ENCODE measurements at places on chromosomes 7 and 10. TPM values are rescaled to one million over a fixed set of nuclear protein-coding genes. Genes with fewer than 3 reads are reported as not detected.

The SPACDR gene
- 1.7 TPM for total RNA-seq

The PNLIPRP1 gene
- not detected for total RNA-seq

DNA sequence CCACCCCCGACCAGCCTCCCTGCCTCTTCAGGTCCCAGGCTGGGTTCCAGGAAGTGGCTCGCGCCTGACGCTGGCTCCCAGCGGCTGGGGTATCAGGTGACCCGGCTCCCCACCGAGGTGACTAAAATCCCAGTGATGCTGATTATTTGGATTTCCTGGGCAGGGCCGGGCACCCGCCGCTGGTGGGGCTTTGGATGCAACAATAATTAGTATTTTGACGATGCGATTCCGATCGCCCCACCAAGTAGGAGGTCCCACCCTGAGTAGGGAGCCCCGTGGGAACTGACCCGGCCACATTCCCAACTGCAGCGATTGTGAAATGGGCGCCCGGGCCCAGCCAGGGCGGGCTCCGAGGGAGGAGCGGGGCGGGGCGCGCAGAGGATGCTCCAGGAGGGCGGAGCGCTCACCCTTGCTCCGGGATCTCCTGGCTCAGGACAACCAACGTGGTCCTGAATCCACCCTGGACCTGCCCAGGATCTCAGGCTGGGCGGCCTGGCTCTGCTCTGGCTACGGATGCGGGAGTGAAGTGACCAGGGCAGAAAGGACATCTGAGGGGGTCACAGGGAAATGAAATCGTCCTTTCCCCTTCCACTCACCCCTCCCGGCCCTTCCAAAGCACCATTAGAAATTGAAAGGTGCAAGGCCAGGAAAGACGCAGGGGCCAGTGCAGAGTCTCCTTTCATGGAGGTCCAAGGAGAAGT, 32.6 kb downstream of the DUSP5 start:
- no peak for DNase-seq

DNA sequence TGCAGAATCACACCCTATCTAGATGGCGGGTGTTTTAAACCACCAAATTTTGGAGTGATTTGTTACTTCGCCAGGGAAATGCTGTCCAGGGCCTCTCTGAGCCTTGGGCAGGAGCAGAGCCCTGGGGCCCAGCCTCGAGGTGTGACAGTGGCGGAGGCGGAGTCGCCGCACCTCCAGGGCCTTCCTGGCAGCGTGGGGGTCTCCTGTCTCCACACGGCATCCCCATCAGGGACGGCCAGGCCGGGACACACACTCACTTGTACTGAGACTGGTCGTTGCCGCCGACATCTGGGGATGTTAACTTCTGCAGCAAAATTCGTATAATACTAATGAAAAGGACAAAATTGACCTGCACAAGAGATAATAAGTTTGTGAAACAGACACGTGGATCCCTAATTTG, 110.7 kb downstream of the VIPR2 start:
- DNase-seq: no peak

DNA sequence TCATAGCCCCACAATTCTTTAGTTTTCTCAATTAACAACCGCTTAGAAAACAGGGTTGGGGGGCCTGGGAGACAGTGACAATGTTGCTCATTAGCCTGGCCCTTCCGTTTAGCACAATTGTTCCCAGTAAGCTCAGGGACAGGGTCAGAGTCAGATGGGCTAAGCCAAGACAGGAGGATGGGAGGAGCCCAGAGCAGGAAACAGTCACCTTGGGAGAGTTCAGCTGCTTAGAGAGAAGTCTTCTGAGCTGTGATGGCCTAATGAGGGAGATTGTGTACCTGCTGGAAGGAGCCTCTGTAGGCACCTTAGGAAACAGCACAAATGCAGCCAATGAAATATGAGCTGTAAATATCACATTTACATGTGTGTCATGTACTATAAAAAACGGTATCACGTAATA, 35.9 kb downstream of the SVOPL start:
- no peak for DNase-seq

The VAX1 gene
- not detected for total RNA-seq

DNA sequence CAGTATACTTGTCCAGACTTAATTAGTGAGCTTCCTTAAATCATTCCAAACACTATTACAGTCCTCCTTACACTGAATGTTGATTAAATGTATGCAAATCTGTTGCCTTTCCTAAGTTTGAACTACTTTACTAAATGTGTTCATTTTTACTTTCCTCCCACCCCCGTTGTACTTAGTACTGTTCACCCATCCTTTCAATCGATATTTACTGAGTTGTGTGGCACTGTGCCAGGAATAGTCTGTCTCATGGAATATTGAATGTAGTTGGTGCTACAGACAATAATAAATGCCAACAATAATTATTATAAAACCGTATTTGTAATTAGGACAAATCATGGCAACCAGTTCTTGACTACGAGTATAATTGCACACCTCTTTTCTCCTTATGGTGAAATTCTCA, 335.7 kb downstream of the GPR37 start:
- no peak for DNase-seq

The ADAP1 gene
- 67.7 TPM for total RNA-seq

- DNase-seq: no peak
Measured at GRCh38 chr7:21641546-21641945, 98.7 kb downstream of the DNAH11 start.

DNA sequence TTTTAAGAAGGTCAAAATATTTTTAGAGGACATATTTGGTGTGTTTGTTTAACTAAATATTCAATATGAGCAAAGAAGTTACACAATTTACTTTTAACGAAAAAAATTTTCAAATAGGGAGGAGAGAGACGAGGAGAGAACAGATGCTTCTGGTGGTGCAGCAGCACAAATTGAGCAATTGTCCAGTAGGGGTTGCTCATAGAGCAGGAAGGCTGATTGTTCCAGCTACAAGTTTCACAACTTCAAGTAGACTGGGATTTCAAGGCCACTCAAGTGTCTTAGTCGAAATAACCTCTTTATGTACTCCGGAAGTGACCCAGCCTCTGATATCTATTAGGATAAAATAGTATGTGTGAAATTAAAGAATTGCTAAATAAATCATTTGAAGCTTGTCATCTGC, 197.9 kb downstream of the HDAC9 start:
- no peak for DNase-seq

The ACSL5 gene
- 53.7 TPM for total RNA-seq

The LIPF gene
- not detected for total RNA-seq

DNA sequence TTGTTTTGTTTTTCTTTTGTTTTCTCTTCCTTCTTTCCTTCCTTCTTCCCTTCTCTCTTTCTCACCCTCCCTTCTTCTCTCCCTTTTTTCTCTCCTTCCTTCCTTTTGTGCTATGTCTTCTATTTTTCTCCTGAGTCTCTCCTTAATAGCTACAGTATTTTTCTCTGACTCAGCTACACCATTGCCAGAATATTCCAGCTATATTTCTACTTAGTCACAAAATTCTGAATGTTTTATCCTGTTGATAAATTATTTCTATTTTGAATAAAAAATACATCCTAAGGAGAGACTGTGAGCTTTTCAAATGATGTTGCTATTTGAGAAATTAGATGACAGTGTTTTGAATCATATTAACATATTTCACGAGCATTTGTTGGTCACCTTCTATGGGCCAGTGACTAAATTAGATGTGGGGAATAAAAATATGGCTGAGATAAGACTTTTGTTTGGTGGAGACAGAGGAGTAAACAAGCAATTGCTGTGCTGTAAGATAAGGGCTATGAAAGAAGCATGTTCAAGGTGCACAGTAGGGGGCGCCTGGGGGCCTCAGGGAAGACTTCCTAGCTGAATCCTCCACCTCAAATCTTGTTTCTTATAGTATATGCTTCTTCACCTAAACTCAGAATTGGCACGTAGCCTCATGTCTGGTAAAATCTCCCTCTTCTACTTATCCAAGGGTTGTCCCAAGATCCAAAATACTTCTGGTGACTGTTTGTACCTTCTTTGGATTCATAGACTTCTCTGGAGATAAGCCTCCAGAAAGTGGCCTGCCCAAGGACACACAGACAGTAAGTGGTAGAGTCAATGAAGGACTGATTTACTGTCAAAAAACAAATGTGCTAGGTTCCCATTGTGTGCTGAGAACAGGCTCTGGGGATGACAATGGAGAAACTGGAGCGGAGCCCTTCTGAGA, 115.5 kb upstream of the CREB5 start:
- peak; percentile 5 for DNase-seq

The UNC5B gene
- total RNA-seq: 0.11 TPM

DNA sequence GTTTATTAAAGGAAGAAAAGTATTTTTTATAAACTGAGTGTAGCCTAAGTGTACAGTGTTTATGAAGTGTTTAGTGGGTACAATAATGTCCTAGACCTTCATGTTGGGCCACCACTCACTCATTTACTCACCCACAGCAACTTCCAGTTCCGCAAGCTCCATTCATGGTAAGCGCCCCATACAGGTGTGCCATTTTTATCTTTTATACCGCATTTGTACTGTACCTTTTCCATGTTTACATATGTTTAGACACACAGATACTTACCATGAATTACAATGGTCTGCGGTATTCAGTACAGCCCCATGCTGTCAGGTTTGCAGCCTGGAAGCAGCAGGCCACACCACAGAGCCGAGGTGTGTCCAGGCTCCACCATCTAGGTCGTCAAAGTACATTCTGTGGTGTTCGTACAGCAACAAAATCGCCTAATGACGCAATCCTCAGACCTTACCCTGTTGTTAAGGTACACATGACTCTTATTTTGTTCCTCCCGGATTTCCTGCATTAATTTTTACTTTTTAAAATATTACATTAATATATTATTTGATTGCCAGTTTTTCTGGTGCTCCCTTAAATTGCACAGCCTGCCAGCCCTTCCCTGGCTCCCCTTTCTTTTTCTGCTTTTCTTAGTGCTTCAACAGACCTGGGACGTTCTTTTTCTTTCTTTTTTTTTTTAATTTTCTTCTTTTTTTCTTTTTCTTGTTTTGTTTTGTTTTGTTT, 881 bp upstream of the SSBP1 start:
- DNase-seq: peak; percentile 34

The HGF gene
- not detected for total RNA-seq

The BTBD16 gene
- total RNA-seq: not detected

The GSAP gene
- total RNA-seq: 2.9 TPM

GRCh38 chr7:137351941-137352340, 8.4 kb upstream of the PTN start:
- DNase-seq: no peak

DNA sequence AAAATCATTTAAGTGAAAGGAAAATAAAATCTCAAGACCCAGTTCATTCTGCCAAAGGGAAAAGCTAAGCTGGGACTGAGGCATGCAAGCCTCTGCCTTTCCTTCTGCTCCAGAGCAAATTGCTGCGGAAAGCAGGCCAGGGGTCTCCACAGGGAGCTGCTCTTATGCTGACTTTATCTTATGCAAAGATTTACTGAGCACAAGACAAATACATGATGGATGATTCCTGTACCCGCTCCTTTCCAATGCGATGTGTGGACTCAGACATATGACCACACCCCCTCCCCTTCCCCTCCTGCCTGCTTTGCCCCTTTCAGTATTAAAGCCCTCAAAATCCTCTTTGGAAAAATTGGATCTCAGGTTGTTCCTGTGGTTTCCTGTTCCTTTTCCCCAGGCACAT, 74.2 kb upstream of the INSIG1 start:
- no peak for DNase-seq

The EPHB6 gene
- 6.0 TPM for total RNA-seq

The DUS4L gene
- 11.6 TPM for total RNA-seq

The LOXL4 gene
- total RNA-seq: not detected

DNA sequence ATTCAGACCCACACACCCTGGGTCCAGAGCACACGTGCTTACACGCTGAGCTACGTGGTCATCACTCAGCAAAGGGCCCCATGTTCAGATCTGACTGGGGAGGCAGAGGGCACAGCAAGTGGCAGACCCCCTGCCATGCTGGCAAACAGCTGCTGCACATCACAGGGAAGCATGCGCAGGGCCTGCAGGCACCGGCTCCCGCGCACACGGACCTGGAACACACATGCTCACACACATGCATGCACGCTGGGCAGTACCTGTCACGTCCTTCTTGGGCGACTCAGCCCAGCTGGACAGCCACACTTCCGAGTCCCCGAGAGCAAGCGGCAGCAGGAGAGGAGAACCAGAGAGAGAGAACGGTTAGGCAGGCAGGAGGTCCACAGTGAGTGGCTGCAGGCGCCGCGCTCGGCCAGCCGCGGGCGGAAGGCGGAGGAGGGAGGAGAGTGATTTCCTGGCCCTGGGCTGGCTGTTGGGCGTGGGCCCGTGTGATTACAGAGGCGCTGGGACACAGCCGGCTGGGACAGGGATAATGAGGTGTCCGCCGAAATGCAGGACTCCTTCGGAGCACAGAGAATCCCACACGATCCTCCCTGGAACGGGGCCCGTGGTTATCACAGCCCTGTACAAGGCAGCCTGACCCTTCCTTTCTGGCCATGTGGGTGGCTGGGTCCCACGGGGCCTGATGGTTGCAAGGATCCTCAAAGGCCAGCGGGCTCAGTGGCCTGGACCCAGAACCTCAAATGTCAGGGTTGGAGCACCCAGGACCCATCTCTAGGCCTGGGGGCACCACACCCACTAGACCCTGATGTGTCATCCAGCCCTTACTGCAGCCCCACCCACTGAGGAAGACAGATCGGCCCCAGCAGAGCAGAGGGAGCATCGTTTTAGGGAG, 175.1 kb downstream of the NEURL1 start:
- DNase-seq: no peak

DNA sequence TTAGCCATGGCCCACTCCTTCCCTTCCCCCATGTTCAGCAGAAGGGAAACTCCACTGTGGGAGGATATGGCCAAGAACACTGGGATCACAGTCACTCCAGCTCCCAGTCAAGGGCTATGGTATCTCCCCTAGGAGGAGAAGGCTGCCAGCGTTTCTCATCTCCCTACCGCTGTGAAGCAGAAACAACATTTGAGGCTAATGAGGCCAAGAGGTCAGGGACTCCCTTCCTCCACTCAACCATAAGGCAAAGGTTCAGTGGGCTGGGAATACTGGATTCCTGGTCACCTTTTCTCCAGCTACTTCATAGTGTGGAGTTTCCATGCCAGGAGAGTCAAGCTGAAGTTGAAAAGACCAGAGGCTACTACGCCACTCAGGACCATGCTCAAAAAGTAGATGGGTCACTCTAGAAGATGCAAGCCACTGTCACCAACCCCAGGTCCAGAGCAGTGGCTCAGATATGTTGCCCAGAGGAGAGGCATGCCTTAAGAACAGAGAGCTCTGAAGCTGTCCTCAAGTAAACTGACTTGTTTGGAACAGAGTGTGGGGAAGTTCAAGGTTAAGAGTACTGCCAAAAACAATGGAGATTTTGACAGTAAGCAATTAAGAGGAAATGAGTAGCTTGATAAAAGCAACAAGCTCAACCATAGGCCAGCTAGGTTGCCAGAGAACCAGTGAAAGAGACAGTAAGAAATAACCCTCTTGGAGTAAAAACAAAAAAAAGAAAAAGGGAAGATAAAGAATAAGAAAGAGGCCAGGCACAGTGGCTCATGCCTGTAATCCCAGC, 3.8 kb upstream of the TMEM140 start:
- no peak for DNase-seq
